ENCODE measurements at places on chromosomes 2 and 18.

DNA sequence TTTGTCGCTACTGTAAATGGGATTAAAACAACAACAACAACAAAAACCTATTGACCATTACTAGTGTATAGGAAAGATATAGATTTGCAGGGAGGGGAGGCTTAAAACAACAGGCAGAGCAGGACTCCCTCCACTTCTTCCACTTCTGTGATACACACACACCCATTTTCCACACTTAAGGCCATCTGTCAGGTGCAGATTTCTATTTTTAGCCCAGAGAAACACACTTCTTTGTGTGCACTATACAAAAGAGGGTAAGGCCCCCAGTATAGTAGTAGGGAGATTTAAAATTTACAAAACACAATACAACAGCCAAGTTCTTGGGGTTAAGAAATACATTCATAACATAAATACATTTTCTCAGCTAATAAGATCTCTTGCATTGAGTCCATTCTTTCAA is 22.4 kb downstream of the PTPN2 start:
- DNase-seq: no peak

- no peak for DNase-seq
Measured at GRCh38 chr2:121063471-121063870, 221.5 kb downstream of the TFCP2L1 start.

- no peak for DNase-seq
Measured at GRCh38 chr2:241558532-241559322, at the start of gene BOK. Gene BOK (plus strand): TSS chr2:241558745. CDS start chr2:241559484, 739 bp downstream.

GRCh38 chr2:236915726-236916125 is 170.0 kb upstream of the COPS8 start:
- DNase-seq: no peak

GRCh38 chr2:240277073-240277806 is 136.8 kb upstream of the OTOS start:
- DNase-seq: no peak

Data from stimulated activated naive B cell treated with anti-CD40 and anti-IgM and Interleukin-4, amounts not matched to agents 10 μg/mL and 1 μg/mL and 100 μg/mL, for 72 hours (primary cell).